ENCODE measurements at places on chromosomes 2 and 18. TPM values are rescaled to one million over a fixed set of nuclear protein-coding genes. Genes with fewer than 3 reads are reported as not detected.
A peak's percentile ranks its signal among the peaks of the same experiment; 100 is the strongest.

GRCh38 chr2:64857581-64858471 lies 131.4 kb upstream of the SLC1A4 start:
- H3K4me1 ChIP-seq = no peaks in the 10 kb centered on the region
- no peaks in the 10 kb centered on the region for H3K36me3 ChIP-seq
- H3K27ac ChIP-seq = no peak overlapping the region
- peaks cover 9% of the 10 kb centered on the region for H3K27me3 ChIP-seq
- H3K4me3 ChIP-seq = no peak overlapping the region
- DNase-seq = no peak

- H3K36me3 ChIP-seq = peaks cover 2% of the 10 kb centered on the region
- no peaks in the 10 kb centered on the region for H3K4me1 ChIP-seq
- DNase-seq = no peak
- no peaks in the 10 kb centered on the region for H3K27me3 ChIP-seq
- no peak overlapping the region for H3K27ac ChIP-seq
Measured at GRCh38 chr2:108409768-108410167, 32.0 kb downstream of the SULT1C4 start.

DNA sequence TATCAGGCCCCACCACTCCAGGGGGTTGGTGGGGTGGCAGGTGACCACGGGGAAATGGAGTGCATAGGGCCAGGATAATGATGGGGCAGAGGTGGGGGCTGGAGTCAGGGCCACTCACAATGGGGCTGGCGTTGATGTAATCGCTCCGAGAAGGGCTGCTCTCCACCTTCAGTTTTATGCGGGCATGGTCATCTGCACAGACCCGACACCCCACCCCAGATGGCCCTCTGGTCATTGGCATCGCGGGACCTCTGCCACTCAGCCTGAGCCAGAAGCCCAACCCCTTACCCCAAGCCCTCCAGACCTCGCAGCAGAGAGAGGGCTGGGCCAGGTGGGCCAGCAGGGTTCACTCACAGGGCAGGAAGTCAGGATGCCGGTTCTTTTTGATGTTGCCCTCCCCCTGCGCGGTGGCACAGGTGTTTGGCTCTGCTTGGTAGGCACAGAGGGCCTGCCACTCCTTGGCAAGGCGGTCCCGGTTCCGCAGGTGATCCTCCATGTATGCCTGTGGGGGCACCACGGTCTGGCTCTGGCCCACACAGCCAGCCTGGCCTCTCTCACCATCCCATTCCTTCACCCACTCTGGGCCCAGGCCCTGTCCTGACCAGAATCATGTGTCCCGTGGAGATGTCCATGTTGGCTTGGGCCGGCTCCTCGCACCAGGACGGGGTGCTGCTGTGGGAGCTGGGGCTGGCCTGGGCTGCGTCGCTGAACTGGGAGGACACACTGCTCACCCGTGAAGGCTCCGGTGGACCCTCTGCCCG lies 12.4 kb downstream of the PTPRN start:
- no peak overlapping the region for H3K4me3 ChIP-seq
- no peak overlapping the region for H3K27ac ChIP-seq
- no peak for DNase-seq

GRCh38 chr2:198106621-198107385 lies 302.4 kb downstream of the PLCL1 start:
- peaks cover 15% of the 10 kb centered on the region for H3K36me3 ChIP-seq
- H3K4me3 ChIP-seq = no peak overlapping the region
- H3K4me1 ChIP-seq = no peaks in the 10 kb centered on the region
- DNase-seq = no peak
- no peak overlapping the region for H3K27ac ChIP-seq
- no peaks in the 10 kb centered on the region for H3K27me3 ChIP-seq

GRCh38 chr2:120737340-120738101 lies 1.9 kb downstream of the GLI2 start:
- H3K36me3 ChIP-seq = no peaks in the 10 kb centered on the region
- H3K4me3 ChIP-seq = no peak overlapping the region
- H3K27me3 ChIP-seq = peaks cover 83% of the 10 kb centered on the region

- no peak for DNase-seq
- H3K4me1 ChIP-seq = peaks cover 42% of the 10 kb centered on the region
- no peak overlapping the region for H3K27ac ChIP-seq
- peaks cover 67% of the 10 kb centered on the region for H3K27me3 ChIP-seq
Measured at GRCh38 chr2:170369894-170370293, 191.9 kb downstream of the MYO3B start.

EMILIN2 gene
- total RNA-seq = 26.3 TPM

- H3K36me3 ChIP-seq = peaks cover 5% of the 10 kb centered on the region
- peaks cover 15% of the 10 kb centered on the region for H3K4me1 ChIP-seq
Measured at GRCh38 chr18:56902653-56903052, 244.2 kb upstream of the BOD1L2 start.

RNF144A gene
- total RNA-seq = 31.4 TPM

DNA sequence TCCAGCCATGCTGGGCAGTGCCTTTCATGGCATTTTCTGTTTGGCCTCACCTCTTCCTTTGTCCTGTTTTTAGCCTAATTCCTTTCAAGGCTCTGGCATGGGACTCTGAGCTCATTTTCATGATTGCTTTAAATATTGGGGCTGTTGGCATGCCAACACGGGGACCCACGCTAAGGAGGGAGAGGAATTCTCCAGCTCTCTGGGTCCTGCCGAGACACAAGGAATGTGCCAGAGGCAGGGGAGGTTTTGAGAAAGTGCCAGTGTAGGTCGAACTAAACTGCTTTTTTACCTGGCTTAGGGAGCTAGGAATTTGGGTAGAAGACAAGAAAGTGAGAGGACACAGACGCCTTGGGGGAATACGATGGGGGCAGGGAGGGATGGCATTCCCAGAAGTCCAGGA lies 42.3 kb downstream of the RPL37A start:
- no peak overlapping the region for H3K4me3 ChIP-seq
- peaks cover 4% of the 10 kb centered on the region for H3K27me3 ChIP-seq
- H3K36me3 ChIP-seq = no peaks in the 10 kb centered on the region
- H3K4me1 ChIP-seq = no peaks in the 10 kb centered on the region

- H3K36me3 ChIP-seq = no peaks in the 10 kb centered on the region
- no peak for DNase-seq
- no peak overlapping the region for H3K27ac ChIP-seq
- H3K4me1 ChIP-seq = peaks cover 4% of the 10 kb centered on the region
Measured at GRCh38 chr2:188997263-188997662, 23.1 kb downstream of the COL3A1 start.

GRCh38 chr2:68417926-68418325 lies 49.2 kb downstream of the FBXO48 start:
- H3K36me3 ChIP-seq = no peaks in the 10 kb centered on the region
- DNase-seq = no peak
- H3K4me1 ChIP-seq = peaks cover 3% of the 10 kb centered on the region
- peaks cover 4% of the 10 kb centered on the region for H3K27me3 ChIP-seq
- H3K27ac ChIP-seq = peak overlapping the region; percentile 49

DNA sequence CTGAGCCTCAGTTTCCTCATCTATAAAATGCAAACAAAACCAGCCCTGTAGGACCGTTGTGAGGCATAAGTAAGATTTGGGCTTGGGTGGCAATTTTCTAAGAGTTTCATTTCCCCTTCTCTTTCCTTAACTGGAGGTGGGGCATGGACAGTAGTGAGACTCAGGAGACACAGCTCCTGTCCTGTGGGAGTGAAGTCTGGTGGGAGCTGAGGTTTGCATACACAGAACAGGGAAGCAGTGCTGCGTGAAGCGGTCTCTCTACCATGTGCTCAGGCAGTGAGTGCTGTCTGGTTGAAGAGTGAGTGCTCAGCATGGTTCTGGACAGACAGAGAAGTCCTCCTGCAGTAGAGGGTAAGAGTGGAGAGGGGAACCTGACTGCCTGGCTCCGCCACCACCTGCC lies 62.3 kb upstream of the MCFD2 start:
- peaks cover 46% of the 10 kb centered on the region for H3K36me3 ChIP-seq
- peaks cover 51% of the 10 kb centered on the region for H3K4me1 ChIP-seq
- H3K27me3 ChIP-seq = no peaks in the 10 kb centered on the region
- H3K27ac ChIP-seq = peak overlapping the region; percentile 94
- H3K4me3 ChIP-seq = no peak overlapping the region

DNA sequence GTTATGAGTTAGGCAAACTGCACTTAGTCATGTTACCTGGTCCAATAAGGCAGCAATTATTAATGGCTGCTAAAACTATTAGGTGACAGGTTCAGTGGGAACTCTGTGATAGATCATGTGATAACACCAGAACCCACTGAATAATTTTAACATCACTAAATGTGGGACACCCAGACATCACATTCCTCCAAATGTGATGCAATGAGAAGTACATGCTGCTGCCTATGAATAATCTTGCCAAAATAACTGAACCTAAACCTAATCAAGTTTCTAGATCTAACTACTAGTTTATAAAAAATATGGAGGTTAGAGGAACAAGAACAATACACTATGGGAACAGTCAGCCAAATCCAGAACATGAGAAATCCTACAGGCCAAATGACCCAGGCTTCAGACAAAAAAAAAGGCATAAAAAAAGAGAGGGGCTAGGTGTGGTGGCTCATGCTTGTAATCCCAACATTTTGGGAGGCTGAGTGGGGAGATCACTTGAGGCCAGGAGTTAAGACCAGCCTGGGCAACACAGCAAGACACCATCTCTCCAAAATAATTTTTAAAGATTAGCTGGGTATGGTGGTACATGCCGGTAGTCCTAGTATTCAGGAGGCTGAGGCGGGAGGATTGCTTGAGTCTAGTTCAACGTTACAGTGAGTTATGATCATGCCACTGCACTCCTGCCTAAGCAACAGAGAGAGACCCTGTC lies 7.0 kb upstream of the ACTR2 start:
- peaks cover 4% of the 10 kb centered on the region for H3K36me3 ChIP-seq
- no peak overlapping the region for H3K27ac ChIP-seq
- H3K4me1 ChIP-seq = peaks cover 1% of the 10 kb centered on the region
- no peak overlapping the region for H3K4me3 ChIP-seq
- DNase-seq = no peak
